Activated CD8-positive, alpha-beta memory T cell treated with anti-CD3 and anti-CD28 coated beads for 1 hour (primary cell): ENCODE measurements at places on chromosomes 7 and 10.

DNA sequence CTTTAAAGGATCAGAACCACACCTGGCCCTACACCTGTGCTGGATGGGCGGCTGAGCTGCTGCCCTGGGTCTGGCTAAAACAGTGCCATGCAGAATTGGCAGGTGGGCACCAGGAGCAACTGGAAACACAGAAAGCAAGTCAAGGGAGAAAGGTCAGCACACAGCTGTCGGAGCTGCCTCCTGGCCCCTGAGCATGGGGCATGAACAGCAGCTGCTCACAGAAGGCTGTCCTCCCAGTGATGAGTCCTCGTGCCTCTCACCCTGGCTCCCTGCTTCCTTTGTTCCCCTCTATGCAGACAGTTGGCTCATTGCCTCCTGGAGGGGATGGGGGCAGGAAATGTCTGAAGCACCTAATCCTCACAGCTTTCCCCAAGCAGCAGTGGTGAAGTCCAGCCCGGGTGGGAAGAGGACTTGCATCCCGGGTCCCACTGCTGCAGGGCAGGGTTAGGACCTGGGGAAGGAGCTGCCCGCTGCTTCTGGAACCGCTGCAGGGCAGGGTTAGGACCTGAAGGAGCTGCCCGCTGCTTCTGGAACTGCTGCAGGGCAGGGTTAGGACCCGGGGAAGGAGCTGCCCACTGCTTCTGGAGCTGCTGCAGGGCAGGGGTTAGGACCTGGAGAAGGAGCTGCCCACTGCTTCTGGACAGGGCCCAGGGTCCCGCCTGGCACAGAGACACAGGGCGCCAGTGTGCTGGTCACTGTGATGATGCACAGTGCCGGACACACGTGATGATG is 37.3 kb downstream of the VIPR2 start:
- DNase-seq = no peak

DNA sequence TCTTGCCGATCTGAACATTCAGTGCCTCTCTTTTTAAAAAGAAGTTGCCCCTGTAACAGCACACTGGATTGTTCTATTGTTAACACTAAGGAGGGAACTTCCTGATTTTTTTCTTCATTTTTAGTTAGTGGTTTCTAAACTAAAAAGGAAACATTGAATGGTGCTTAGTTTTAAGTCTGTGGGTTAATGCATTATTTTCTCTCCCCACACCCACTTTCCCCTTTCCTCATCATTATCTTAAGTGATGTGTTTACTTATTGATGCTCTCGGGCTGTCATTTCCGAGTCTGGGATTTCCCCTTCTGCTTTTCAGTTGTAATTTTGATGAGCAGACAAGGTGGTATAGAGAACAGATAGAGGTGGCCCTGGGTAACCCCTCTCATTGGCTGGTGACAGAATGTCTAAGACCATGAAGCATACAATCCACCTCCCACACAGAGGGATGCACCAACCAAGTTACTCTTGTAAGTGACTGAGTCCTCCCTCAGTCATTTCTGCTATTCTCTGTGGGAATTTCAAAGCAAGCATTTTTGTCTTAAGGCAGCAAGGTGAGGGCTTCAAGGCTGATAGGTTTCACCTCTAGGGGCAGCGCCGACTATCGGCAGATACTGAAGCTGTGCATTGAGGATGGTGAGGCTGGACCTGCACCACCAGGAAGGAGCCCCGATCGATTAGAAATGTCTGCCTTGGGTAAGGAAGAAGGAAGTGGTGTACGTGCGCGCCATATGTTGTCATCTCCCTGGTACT is 49.5 kb downstream of the CHN2 start:
- no peak for DNase-seq

- no peak for DNase-seq
Measured at GRCh38 chr7:139614886-139615285, 91.4 kb downstream of the CLEC2L start.

DNA sequence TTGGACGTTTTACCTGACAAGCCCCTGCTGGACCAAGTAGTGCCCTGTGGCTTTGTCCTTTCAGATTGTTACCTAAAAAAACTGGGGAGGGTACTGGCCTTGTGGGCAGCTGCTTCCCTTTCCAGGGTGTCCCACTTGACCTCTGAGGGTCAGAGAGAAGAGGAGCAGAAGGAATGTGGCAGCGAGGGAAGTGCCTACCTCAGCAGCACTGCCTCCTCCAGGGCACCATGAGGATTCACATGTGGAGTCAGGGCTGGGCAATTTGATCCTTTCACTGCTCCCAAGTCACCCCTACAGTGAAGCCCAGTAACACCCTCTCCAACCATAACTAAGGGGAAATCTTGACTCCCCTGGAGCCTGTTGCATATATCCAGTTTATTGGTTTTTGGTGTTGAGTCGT is 64.6 kb downstream of the ITGB1 start:
- no peak for DNase-seq

- no peak for DNase-seq
Measured at GRCh38 chr10:116306847-116307246, 17.4 kb upstream of the CCDC172 start.

DNA sequence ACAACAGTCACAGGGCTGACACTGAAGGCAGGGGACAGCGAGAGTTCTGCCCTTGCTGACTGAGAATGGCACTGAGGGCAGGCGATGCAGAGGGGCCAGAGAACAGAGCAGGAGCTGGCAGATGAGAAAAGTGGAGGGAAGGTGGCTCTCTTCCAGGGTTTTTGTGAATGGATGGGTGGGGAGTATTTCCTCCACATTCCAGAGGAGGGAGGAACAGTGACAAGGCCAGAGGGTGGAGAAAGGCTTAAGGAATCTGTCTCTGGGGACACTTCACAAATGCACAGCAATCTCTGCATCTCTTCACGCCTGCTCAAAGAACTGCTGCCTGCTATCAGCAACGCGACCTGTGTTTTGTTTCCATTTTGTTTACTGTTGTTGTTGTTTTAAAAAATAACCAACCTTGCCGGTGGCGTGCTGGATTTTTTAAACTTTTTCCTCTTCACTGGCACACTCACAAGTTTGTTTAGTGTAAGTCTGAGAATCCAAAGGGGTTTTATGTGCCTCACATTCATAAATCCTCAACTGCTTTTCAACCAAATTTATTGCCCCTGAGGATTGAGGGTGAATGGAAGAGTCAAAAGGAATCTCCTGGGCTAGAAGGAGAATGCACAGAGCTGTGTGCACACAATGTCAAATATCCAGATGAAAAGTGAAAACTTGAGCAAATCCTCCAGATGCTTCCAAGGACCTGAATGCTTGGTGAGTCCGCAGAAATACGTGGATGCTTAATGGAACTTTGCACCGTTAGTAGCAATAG is 129.3 kb downstream of the GLI3 start:
- DNase-seq = no peak

DNA sequence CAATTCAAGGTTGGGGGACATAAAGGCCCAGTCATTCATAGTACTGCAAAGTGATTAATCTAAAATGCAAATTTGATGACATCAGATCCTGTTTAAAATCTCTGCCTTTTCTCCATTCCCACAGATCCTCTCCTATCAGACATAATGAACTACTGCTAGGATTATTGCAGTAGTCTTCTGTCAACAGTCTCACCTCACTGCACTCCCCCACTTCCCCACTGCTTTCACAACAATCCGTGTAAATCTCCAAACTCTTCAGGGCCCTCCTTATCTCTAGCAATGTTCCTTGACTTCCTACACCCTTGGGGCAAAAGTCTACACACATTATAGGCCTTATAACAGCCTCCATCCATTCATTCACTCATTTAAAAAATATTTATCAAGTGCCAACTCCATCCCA is 112.4 kb downstream of the KBTBD2 start:
- DNase-seq = no peak

DNA sequence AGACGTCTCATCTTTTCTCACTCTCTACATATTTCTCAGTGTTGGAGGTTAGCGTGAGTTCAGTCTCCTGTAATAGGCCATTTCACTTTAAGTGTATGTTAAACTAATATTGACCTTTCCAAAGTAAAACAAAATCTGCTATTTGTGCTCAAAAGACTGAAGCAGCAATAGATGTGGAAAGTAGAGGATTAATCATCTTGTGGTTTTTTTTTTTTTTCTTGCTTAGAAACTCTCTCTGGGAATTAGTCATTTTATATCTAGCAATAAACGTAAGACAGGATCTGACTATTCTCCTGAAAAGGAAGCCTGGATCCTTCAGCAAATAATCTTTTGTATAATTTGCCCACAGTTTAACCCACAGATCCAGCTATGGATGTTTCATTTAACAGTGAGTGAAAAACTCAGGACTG is 81.7 kb downstream of the NRP1 start:
- DNase-seq = no peak

DNA sequence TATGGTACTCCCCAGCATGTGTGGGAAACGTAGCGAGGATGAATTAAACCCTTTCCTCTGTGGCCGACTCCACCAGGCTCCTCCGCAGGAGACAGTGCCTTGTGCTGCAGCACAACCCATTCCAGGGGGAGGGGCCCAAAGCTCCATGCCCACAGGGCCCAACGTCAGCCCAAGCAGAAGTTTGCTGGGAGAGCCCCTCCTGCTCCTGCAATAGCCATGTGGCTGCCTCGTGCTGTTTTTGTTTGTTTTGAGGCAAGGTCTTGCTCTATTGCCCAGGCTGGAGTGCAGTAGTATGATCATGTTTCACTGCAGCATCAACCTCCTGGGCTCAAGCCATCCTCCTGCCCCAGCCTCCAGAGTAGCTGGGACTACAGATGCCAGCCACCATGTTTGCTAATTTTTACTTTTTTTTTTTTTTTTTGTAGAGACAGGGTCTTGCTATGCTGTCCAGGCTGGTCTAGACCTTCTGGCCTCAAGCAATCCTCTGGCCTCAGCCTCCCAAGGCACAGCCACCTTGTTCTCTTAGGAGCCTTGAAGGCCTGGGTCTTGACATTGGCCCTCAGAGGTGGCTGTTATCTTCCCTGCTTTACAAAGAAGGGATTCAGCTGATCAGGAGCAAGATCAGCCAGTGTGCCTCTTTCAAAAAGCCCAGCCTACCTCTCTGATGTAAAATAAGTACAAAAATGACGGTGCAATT is 102.8 kb downstream of the DYNC2I1 start:
- no peak for DNase-seq

DNA sequence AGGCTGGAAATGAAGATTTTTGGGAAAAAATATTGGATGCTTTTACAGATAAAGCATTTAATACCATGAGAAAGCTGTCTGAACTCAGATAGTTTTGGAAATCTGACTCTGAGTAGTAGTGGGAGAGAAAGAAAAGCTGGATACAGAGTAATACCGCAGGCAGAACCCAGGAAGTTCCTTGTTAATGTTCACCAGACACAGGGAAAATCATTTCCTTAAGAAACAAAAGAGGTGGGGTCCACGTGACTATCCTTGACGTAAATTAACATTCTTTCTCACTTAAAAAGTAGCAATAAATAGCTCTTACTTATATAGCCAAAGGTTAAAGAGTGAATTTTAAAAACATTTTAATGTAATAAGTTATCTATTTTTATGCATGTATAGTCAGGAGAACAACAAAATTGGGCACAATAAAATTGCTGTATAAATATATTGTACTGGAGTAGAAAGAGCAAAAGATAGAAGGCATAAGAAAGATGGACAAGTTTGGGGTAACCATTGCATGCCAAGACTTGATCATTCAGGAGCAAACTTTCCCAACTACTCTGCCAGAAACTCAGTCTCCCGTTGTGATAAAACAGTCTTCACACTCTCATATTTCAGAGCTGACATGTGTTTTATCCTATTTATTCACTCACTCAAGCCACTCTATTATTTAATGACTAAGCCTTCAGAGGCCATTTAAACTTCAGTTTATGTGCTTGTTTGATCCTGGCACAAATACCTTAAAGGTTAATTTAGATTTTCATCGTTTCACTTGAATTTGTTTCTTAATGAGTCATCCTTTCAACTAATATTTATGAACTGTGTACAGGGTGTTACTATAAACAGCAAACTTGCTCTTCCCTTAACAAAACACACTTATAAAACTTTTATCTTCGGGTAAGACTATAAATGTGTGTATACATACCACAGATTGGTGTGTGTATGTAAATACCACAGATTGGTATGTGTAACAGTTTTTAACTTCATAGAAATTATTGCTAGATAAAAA is 143.1 kb downstream of the GNAI1 start:
- no peak for DNase-seq

DNA sequence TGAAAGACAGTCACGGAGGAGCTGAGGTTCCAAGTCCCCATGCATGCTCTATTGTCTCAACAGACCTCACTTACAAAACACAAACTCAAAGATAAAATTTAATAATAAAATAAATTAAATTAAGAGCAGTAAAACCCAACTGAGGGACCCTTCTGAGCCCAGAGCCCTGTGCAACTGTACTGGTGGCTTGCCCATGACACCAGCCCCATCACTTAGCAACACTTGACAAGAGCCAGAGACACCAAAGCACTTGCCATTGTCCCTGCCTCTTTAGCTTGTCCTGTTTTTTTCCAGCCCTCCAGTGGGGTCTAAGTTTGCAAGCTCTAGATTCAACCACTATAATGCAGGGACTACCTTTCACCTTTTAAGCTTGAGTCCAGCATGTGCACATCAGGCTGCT is 117.9 kb downstream of the JCAD start:
- DNase-seq = no peak

DNA sequence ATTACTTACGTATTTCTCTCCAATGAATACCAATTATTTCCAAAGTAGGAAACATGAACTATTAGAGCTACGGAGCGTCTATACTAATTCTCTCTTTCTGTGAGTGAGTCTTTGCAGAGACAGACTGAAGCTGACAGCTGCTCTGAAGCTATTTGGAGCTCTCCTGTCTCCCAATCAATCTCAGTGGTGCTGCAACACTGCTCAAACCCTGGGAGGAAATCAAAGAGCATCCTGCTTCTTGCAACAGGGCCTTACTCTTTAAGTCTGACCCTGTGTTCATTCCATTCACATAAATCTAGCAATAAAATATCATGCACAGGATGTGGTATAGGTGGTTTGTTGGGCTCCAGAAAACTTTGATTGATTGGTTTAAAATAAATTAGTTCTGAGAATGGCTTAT is 685.7 kb upstream of the IGFBP3 start:
- no peak for DNase-seq

GRCh38 chr7:75900617-75901315 is 14.2 kb upstream of the POR start:
- no peak for DNase-seq

GRCh38 chr7:4796453-4796852 is 21.0 kb downstream of the AP5Z1 start:
- DNase-seq = no peak

DNA sequence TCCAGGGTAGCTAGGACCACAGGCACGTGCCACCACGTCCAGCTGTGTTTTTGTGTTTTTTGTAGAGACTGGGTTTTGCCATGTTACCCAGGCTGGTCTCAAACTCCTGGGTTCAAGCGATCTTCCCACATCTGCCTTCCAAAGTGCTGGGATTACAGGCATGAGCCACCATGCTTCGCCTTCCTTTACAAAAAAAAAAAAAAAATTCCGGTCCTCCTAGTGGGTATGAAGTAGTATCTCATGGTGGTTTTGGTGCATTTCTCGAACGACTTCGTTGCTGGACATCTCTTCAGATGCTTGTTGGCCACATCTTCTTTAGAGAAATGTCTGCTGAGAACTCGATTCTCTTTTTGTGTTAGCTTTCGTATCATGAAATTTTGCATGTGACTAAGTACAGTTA is 3.9 kb downstream of the PROSER2 start:
- DNase-seq = no peak

- DNase-seq = no peak
Measured at GRCh38 chr7:106281585-106282318, 3.0 kb downstream of the NAMPT start.
